Activated CD8-positive, alpha-beta memory T cell treated with anti-CD3 and anti-CD28 coated beads, Interleukin-2, amount 50 U/mL, for 48 hours (primary cell): ENCODE measurements at places on chromosomes 13 and 19.

- peak; percentile 61 for DNase-seq
These were observed 22.0 kb downstream of the MUC16 start for GRCh38 chr19:8988204-8988603.

DNA sequence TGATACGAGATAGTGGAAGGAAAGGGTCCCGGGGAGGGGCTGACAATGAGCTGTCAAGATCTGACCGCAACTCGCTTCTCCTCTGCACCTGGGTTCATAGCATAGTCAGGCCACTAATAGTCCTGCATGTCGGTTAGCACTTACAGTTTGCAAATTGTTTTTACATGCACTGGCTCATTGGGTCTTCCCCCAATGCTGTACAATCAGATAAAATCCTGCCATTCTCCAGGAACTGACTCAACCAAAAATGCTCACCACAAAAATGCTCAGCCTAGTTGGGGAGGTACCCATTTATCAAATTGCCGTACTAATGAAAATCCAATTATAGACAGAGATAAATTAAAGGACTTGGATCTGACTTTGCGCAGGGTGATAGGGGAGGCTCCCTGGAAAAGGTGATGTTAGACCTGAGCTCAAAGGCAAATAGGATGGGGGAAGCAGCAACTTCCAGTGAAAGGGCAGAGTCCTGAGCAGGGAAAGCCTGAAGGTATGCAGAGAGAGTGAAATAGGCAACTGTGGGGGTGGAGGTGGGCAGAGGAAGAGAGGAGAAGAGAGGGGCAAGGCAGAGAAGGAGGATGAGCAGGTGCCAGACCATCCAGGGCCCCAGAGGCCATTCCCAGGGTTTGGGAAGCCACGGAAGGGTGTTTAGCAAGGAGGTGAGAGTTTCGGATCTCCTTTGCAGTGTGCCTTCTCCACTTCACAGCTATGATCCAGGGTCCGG lies 326.1 kb upstream of the TSHZ3 start:
- no peak for DNase-seq

DNA sequence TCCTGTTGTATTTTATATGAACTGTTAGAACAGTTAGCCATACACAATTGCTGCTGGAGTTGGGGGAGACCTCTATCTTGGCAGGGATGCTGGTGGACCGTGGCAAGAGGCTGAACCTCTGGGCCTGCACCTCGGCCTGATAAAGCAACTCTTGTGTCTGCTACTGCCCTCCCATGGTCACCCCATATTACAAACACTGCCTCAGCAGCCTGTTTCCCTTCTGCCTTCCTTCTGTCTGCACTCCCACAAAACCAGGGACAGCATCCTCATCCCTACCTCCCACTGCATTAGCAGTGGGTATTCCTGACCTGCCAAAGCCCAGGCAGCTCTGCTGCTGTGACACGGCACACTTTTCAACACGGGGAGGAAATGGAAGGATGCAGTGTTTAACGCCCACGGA lies 456.4 kb downstream of the FGF14 start:
- DNase-seq, result no peak

DNA sequence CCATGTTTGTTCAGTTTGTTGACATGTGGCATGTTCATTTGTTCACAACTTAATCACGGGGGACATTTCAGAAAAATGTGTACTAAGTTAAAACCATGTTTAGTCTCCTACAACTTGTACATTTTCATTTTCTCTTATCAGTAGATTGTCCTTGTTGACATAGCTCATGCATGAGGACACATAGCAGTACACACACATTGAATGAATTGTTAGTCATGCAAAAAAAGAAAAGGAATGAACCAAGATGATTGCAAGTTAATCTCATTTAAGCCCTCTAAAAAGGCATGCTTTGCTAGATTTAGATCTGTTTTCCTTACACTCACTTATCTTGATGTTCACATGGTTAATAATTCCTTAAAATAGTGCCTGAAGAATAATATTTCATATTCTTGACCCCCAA lies 38.2 kb upstream of the AKAP11 start:
- DNase-seq, result no peak

DNA sequence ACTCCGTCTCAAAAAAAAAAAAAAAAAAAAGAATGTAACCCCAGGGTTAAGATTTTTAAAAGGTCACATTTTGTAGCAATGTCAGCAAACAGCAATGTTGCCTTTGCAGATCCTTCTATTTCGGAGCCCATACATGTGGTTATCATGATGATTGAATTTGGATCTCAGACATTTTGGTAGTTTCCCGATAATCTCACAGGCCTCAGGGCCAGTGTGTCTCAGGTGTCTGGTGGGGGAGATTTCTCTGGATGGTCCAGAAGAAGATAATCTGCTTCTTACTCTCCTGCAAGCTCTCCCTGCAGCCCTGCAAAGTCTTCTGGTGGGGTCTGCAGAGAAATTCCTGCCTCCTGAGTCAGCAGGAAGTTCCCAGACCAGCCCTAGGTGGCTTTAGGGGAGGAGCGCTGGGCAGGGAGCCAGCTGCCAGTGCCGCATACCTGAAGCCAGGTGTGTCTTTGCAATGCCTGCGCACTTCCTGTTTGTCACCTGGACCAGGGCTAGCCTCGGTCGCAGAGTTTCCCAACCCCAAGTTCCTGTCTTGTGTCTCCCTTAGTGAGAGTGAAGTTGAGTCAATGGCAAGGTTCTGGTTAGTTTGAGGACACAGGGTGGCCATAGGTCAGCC lies 1.4 kb downstream of the SH2D3A start:
- no peak for DNase-seq

- no peak for DNase-seq
These were observed 109.5 kb downstream of the DNAJC15 start for GRCh38 chr13:43132911-43133310.

GRCh38 chr19:56367829-56368711 lies 25.3 kb downstream of the ZNF582 start:
- peak; percentile 89 for DNase-seq

- no peak for DNase-seq
These were observed 4.0 kb downstream of the PIK3R2 start for GRCh38 chr19:18156841-18157464.

DNA sequence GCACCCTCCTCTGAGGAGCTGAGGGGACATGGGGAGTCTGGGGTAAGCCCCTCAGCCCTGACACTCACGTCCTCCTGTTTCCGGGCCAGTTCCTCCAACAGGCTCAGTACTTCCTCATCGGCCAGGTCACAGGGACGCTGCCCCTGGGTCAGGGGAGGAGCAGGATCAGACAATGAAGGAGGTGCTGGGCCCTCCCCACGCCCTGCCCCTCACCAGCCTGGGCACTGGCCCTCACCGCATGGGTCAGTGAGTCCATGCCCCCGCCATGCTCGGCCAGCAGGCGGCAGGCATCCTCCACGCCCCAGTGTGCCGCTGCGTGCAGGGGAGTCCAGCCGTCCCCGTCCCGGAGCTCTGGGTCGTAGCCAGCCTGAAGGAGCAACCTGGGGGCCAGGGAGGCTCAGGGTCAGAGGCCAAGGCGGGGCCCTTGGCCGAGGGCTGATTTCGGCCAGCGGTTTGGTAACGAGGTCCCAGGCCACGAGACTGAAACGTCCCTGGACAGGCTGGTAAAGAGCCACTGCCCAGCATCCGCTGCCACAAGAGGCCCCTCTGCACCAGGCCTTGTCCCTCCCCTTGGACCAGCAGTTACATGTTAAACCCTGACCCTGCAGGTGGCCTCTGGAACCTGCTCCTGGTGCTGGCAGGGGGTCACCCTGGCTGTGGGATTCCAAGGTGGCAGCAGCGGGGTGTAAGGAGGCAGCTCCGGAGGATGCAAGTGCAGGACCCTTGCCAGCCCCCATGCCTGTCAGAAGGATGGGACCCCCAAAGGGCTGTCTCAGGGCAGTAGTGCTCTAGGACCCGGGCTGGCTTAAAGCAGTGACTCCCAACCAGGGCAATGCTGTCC lies 18.5 kb downstream of the PPP1R12C start:
- DNase-seq, result no peak

DNA sequence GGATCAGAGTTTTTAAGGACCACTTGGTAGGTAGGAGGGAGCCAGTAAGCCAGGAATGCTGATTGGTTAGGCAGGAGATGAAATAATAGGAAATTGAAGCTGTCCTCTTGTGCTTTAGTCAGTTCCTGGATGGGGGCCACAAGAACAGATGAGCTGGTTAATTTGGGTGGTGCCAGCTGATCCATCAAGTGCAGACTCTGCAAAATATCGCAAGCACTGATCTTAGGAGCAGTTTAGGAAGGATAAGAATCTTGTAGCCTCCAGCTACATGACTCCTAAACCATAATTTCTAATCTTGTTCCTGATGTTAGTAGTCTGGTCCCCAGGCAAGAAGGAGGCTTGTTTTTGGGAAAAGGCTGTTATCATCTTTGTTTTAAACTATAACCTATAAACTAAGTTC lies 117.9 kb upstream of the GPR12 start:
- DNase-seq, result no peak

DNA sequence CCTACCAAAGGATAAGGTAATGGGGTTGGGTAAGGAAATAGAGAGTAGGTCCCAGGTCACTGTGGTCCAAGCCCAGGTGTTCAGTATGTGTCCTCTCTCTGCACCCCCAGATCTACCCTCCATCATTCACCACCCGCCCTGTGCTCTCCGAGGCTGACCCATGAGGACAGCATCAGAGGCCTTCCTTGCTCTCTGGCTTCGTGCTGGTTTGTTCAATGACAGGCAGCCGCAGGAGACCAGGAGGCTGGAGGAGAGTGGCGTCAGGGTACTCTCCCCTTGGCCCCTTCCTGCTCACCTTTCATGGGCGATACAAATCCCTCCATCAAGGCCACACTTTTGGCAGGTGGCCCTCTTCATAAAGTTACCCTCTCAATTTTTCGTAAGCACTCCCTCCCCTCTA lies 1.7 kb downstream of the TUBA3C start:
- DNase-seq, result no peak

DNA sequence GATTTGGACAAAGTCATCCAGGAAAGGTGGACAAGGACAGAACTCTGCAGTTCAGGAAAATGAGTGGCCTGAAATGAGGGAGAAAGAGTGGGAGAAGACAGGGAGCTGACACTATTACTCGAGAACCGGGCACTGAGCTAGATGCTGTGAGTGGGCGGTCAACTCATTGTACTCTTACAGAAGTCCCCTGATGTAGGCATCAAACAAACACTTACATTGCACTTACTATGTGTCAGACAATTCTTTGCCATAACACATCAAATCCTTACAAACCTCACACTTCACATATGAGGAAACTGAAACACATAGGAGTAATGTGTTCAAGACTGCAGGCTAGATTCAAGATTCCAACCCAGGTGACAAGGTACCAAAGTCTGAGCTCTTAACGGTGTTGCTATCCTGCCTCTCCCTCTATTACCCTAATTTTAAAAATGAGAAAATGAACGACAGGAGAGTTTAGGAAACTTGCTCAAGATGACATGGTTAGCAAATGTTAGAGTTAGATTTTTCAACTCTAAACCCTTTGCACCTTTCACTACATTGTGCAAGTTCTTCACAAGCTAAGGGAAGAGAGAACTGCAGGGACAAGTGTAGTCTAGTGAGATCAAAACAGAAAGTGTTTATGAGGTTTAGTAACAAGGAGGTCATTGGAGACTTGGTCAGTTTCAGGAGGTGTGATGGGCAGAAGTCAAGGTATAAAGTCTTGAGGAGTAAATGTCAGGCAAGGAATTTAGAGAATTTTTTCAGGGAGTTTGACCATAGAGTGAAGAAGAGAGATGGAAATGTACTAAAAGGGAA lies 4.9 kb upstream of the MEDAG start:
- no peak for DNase-seq

DNA sequence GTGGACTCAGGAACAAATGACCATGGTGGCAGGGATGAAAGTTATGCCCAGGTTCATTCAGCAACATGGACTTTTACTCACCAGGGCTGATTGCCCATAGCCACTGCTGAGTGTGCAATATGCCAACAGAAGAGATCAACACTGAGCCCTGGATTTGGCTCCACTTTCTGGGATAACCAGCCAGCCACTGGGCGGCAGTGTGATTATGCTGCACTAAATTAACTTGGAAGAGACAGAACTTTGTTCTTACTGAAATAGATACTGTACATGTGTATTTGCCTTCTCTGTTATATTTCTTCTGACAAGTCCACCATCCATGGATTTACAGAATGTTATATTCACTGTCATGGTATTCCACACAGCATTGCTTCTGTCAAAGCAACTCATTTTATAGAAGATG lies 257.4 kb downstream of the TDRD3 start:
- no peak for DNase-seq

DNA sequence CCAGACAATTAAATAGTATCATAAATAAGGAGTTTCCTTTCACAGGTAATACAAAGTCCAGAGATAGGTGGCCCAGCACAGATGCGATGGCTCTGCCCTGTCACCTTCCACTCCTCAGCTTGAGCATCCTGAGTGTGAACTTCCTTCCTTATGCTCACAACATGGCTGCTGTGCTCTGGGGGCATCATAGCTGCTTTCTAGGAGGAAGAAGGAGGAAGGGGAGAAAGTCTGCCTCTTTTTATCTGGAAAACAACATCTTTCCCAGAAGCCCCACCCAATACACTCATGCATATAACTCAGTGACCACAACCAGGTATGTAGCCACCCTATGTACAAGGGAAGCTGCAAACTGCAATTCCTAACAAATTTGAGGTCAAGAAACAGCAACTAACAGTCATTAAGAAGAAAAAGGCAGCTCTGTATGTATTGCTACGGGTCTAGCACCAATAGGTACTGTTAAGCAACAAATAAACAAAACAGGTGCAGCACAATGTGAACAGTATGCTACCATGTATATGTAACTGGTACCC lies 201.2 kb upstream of the UBL3 start:
- no peak for DNase-seq

GRCh38 chr13:100513987-100514670 lies 74.5 kb downstream of the GGACT start:
- no peak for DNase-seq

GRCh38 chr19:51100601-51101000 lies 7.6 kb downstream of the CTU1 start:
- no peak for DNase-seq

- DNase-seq, result no peak
These were observed 186.7 kb downstream of the COL4A1 start for GRCh38 chr13:110119935-110120905.

GRCh38 chr19:19306191-19306590 lies 14.1 kb downstream of the SUGP1 start:
- DNase-seq, result no peak

GRCh38 chr13:59733744-59734143 lies 430.0 kb downstream of the DIAPH3 start:
- no peak for DNase-seq

- DNase-seq, result no peak
These were observed 402 bp downstream of the ZSWIM9 start for GRCh38 chr19:48170817-48171347.
